ENCODE measurements at places on chromosomes 7 and 10. TPM values are rescaled to one million over a fixed set of nuclear protein-coding genes. Genes with fewer than 3 reads are reported as not detected.

Gene GATA3
- total RNA-seq = 26.7 TPM

Gene PTPRZ1
- 2.7 TPM for total RNA-seq

Gene CUBN
- total RNA-seq = 157 TPM

Gene SLC39A12
- total RNA-seq = not detected

Gene SPDYE3
- not detected for total RNA-seq

Gene POLR2J2
- total RNA-seq = 4.4 TPM

Gene TSPAN15
- total RNA-seq = 52.1 TPM

Gene ATOH7
- 1.5 TPM for total RNA-seq

Gene TNS3
- total RNA-seq = 127 TPM

Gene PDK4
- 27.2 TPM for total RNA-seq

Gene MYL10
- 8.8 TPM for total RNA-seq

Gene PRF1
- 2.0 TPM for total RNA-seq

Gene CTAGE15
- total RNA-seq = 1.8 TPM

All from metanephros (tissue), 2 donors.